ACHN (cell line): ENCODE measurements at places on chromosomes 5 and 9.

- DNase-seq = no peak
Measured at GRCh38 chr9:1492156-1492555, 442.0 kb downstream of the DMRT2 start.

DNA sequence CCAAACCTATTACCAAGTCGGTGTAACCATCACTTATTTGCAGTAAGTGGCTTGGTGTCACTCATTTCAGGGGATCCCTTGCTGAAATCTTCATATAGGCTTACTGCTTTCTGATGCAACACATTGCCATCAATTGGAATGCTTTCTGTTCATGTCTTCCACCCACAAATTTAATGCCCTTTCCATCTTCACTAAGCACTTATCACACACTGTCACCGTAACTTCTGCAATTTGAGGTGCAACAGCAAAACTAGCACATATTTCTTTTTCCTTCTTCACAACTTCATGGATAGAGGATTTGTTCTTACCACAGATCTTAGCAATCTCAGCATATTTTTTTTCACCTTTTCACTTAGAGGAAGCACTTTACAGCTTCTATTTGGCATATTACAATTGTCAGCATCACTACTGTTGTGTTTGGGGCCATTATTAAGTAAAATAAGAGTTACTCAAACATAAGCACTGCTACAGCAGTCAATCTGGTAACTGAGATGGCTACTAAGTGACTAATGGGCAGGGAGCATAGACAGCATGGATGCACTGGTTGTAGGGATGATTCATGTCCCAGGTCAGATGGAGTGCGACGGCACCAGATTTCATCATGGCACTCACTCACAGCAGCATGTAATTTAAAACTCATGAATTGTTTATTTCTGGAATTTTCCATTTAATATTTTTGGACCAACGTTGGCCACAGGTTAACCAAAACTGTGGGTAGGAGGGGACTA is 70.1 kb downstream of the PIP5K1B start:
- peak; percentile 14 for DNase-seq

DNA sequence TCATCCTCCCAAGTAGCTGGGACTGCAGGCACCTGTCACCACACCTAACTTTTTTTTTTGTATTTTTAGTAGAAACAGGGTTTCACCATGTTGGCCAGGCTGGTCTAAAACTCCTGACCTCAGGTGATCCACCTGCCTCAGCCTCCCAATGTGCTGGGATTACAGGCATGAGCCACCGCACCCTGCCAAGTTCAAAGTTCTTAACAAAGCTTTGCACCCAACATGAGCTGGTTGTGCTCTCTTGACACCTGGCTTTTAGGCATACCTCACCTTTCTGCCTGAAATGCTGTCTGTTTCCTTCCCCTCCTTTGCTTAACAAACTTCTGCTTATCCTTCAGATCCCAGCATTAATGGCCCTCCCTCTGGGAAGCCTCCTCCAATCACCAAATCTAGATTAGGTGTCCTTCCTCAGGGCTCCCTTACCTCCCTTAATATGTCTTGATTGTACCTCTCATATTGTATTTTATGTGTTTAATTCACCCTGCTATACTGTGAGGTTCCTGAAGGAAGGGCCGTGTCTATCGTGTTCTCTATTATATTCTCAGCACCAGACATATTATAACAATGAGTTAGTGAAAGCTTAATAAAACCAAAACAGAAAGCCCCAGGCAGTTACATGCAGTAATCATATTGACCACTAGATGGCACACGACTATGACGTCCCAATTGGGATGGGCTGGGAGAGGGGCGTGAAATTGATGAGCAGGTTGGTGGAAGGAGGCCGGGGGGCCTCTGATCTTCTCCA is 62.9 kb upstream of the PPARGC1B start:
- DNase-seq = peak; percentile 33

GRCh38 chr5:154202379-154203260 is 12.1 kb downstream of the GALNT10 start:
- DNase-seq = no peak

DNA sequence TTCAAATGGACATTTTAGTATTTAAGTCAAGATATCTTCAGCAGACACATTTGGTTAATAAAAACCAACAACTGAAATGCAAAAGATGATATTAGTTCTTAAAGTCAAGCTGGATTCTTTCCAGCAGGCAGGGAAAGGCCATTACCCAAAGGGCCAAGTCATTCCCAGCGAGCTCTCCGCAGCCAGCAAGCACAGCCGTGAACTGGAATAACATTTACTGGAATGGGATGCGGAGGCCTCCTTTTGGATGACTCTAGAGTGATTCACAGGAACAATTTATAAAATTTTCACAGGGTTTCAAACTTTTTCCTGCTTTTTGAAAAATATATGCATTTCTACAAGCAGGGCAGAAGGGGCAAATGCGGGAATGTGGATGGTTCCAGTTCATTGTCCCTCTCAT is 76.6 kb upstream of the DAB2 start:
- DNase-seq = peak; percentile 64

DNA sequence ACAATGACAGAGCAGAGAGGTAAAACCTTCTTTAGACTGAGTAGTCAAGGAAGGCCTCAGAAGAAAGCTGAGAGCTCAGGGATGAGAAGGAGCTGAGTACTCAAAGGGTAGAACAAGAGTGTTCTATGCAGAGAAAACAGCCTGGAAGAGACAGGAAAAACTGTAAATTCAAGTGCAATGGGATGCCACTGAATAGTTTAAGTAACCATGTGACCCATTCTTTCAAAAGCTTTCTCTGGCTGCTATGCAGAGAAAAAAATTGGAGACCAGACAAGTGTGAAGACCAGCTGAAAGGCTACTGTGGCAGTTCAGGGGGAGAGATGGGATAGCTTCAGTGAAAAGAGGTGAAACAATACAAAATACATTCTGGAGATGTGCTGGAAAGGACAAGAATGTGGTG is 61.3 kb upstream of the RNF38 start:
- no peak for DNase-seq

- DNase-seq = no peak
Measured at GRCh38 chr9:137255448-137256114, 454 bp downstream of the NELFB start.

DNA sequence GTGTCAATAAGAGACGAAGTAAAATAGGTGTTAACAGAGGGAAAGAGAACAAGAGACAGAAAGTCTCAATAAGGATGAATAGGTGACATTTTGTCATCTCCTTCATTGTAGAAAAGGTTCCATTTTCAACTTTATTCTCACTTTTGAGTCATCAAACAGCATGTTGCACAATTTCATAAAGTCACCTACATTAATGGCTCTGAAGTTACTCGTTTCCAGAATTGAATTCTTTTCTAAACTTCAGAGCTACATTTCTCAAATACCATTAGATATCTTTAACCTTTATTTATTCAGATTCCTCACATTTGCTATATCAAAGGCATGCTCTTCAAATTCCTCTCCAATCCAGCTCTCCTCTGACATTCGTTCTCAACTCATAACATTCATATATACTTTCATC is 13.1 kb downstream of the ADAMTS6 start:
- DNase-seq = no peak

DNA sequence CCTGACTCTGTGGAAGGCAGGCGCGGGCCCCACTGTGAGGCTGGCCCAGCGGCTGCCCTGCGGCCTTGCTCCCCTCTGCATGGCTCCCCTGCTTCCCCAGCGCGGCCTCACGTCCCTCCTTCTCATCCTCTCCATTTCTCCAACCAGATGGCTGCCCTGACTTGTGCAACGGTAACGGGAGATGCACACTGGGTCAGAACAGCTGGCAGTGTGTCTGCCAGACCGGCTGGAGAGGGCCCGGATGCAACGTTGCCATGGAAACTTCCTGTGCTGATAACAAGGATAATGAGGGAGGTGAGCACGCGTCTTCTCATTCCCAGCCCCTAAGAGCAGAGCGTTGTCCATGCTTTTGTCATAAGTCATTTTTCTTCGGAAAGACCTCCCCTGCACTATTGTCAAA is 129.0 kb upstream of the WWC1 start:
- DNase-seq = no peak

DNA sequence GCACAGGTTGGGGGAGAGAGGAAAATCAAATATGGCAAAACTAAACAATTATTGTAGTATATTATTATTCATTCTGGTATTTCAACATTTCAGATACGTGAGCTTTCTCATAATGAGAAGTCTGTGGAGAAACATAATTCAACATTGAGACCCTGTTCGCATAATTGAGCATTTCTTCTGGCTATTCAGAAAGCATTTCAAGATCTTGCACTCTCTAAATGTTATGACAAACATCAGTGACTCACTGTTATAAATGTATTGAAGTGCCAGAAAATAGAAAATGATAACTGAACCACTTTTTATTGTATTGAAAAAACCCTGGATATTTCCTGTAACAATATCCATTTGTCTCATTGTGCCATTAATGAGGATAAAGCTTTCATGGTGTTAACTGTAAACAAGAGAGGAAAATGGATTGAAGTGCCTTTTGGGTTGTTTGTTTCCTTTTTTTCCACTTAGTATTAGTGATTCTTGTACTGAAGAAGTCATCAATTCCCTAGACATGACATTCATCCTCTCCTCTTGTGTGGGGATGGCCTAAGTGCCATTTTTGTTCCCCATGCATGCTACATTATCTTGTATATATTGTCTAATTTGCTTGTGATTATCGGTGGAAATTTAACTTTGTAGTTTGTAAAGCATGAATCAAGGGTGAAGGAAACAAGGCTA is 124.6 kb downstream of the CAMK4 start:
- DNase-seq = no peak

DNA sequence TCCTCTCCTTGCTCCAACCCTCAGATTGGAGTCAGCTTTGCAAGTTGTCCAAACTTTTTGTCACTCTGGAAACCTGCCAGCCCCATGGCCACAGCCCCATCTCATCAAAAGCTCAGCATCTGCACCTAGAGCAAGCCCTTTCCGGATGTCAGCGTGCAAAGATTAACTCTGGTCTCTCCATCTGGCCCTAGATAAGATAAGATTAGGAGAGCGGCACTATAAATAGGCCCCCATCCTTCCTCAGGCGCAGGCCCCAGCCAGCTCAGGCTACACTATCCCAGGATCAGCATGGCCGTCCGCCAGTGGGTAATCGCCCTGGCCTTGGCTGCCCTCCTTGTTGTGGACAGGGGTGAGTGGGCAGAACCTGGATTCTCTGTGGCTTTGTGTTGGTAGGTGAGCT is at the start of gene SPINK4:
TSS of gene SPINK4 (plus strand) at position 247 of the 400 bp plus-strand sequence. CDS start at position 289, 42 bp downstream.
- no peak for DNase-seq

- no peak for DNase-seq
Measured at GRCh38 chr5:109900911-109901627, 211.3 kb downstream of the MAN2A1 start.

- DNase-seq = no peak
Measured at GRCh38 chr9:114592356-114592755, 4.8 kb downstream of the ATP6V1G1 start.

DNA sequence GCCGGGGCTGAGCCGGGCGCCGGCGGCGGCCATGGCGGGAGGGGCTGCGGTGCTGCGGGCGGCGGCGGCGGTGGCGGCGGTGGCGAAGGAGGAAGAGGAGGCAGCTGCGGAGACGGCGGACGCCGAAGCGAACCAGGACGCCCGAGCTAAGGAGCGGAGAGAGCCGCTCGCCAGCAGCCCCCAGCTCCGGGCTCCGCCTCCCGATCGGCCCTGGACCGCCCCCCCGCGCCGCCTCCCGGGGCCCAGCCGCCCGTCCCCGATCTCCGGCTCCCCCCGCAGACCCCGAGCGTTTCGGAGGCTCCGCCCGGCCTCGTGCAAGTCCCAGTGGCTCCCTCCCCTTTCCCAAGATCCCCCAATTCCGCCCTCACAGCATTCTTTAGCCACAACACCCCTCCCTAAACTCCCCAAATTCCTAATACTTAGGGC is at the start of gene ASTN2:
TSS of gene ASTN2 (minus strand) at position 152 of the 426 bp plus-strand sequence. CDS start at position 33, 119 bp downstream.
- DNase-seq = no peak

DNA sequence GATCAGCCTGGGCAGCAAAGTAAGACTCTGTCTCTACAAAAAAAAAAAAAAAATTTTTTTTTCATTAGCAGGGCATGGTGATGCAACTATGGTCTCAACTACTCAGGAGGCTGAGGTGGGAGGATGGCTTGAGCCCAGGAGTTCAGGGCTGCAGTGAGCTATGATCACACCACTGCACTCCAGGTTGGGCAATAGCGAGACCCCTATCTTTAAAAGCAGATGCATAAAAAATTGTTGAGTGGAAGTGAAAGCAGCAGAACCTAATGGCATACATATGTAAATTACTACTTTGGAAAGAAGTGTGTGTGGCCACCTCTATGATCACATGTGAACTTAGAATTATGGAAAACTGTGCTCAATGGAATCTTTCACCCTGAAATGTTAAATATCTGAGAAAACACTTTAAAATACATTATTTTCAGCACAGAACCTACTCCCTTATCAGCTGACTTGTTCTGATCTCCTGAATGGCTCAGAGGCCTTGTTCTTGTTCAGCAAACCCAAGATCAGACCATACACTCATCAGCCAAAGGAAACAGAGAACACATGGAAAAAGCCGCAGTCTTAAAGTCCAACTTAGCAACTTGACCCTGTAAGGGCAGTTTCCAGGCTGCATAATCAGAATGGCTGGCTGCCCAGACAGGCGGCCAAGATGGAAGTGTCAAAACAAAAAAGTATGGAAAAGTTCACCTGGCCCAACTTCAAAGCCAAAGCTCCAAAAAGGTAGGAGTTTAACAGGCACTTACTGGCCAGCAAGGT is 56.5 kb downstream of the SIL1 start:
- no peak for DNase-seq

GRCh38 chr5:146365618-146366017 is 27.0 kb downstream of the POU4F3 start:
- DNase-seq = no peak

GRCh38 chr9:84775056-84775643 is 105.6 kb downstream of the NTRK2 start:
- no peak for DNase-seq

GRCh38 chr5:59291941-59292340 is 601.6 kb downstream of the PDE4D start:
- no peak for DNase-seq

GRCh38 chr5:94422812-94423211 is 195.6 kb downstream of the KIAA0825 start:
- DNase-seq = peak; percentile 17

DNA sequence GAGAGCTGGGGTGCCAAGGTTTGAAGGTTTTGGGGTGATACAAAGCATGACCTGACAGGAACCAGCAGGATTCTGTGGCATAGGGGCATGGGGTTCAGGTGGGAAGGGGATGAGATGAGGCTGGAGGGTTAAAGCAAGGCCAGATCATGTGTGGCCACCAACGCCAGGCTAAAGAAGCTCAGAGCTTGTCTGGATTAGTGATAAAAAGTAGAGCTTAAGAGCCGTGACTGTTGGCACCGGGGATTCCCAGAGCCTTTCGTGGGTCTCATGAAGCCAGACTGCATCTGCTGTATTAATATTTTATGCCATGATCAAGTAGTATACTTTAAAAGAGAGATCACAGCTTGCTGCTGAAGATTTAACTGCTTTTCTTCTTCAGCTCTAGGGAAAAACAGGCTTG is 8.5 kb upstream of the GSN start:
- no peak for DNase-seq

- no peak for DNase-seq
Measured at GRCh38 chr9:85215961-85216360, 525.8 kb downstream of the AGTPBP1 start.

DNA sequence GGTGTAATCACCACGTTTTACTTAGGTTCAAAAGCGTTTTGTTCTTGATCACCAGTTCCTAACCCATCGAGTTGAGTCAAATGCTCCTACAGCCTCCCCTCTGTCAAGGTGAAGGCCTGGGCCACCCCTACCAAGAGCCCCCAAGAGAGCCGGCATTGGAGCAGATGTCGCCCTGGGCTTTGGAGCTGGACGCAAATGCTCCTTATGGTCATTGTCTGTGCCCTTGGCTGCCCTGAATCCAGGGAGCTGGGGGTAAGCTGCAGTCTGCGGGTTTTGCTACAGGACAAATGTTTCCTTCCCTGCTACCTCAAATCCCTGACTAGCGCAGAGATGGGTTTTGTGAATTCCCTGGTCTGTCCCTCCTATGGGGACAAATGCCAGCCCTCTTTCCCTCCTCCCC is 4.9 kb downstream of the RNF183 start:
- no peak for DNase-seq
